ENCODE measurements at places on chromosomes 7 and 10. TPM values are rescaled to one million over a fixed set of nuclear protein-coding genes. Genes with fewer than 3 reads are reported as not detected.

KLHL7 gene
- total RNA-seq: 23.8 TPM

CDCA7L gene
- 28.4 TPM for total RNA-seq

ARHGEF35 gene
- total RNA-seq: 0.73 TPM

TFR2 gene
- total RNA-seq: 0.44 TPM

RSBN1L gene
- total RNA-seq: 9.5 TPM

CPXM2 gene
- 7.0 TPM for total RNA-seq

CALCR gene
- not detected for total RNA-seq

ITIH5 gene
- 0.30 TPM for total RNA-seq

PNLIPRP3 gene
- total RNA-seq: not detected

TEX47 gene
- total RNA-seq: not detected

SORBS1 gene
- 4.2 TPM for total RNA-seq

AKR1D1 gene
- not detected for total RNA-seq

CPA1 gene
- not detected for total RNA-seq

IKZF1 gene
- not detected for total RNA-seq

XRCC2 gene
- 4.7 TPM for total RNA-seq

PDE1C gene
- 7.2 TPM for total RNA-seq

LRIT1 gene
- not detected for total RNA-seq

ANK3 gene
- total RNA-seq: 3.1 TPM

COL13A1 gene
- 77.5 TPM for total RNA-seq

PDK4 gene
- 1.8 TPM for total RNA-seq

TMEM213 gene
- total RNA-seq: not detected

LRRD1 gene
- not detected for total RNA-seq

IFIT2 gene
- 5.9 TPM for total RNA-seq

GNB2 gene
- 289 TPM for total RNA-seq

SCART1 gene
- total RNA-seq: 0.25 TPM

Measured in mammary microvascular endothelial cell (primary cell).